ENCODE measurements at places on chromosomes 5 and 9. TPM values are rescaled to one million over a fixed set of nuclear protein-coding genes. Genes with fewer than 3 reads are reported as not detected.

The FOXD4L4 gene
- 0.67 TPM for total RNA-seq

The ANKRD33B gene
- total RNA-seq: 1.6 TPM

The MINAR2 gene
- total RNA-seq: not detected

The BOD1 gene
- 50.5 TPM for total RNA-seq

The GALNT12 gene
- 0.80 TPM for total RNA-seq
